NCI-H1417 (cell line): ENCODE measurements at places on chromosomes 1 and 21.

DNA sequence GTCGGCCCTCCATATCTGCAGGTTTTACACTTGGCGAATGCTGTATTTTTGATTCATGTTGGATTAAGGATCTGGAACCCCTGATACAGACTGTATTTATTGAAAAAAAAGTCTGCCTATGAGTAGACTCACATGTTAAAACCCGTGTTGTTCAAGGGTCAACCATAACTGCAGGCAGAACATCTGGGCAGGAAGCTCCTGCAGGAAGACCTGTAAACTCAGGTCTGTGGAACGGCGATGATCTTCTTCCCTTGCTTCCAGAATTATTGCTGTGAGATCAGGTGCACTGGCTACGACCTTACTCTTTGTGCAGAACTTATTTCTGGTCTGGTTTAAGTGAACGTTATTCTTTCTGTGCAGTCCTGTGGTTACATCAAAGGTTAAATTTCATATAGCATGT lies 96.6 kb downstream of the DISC1 start:
- no peak for DNase-seq

GRCh38 chr21:39097335-39097861 lies 85.9 kb downstream of the PSMG1 start:
- no peak for DNase-seq

- no peak for DNase-seq
Observed at GRCh38 chr21:42247716-42248115, 28.8 kb downstream of the ABCG1 start.

DNA sequence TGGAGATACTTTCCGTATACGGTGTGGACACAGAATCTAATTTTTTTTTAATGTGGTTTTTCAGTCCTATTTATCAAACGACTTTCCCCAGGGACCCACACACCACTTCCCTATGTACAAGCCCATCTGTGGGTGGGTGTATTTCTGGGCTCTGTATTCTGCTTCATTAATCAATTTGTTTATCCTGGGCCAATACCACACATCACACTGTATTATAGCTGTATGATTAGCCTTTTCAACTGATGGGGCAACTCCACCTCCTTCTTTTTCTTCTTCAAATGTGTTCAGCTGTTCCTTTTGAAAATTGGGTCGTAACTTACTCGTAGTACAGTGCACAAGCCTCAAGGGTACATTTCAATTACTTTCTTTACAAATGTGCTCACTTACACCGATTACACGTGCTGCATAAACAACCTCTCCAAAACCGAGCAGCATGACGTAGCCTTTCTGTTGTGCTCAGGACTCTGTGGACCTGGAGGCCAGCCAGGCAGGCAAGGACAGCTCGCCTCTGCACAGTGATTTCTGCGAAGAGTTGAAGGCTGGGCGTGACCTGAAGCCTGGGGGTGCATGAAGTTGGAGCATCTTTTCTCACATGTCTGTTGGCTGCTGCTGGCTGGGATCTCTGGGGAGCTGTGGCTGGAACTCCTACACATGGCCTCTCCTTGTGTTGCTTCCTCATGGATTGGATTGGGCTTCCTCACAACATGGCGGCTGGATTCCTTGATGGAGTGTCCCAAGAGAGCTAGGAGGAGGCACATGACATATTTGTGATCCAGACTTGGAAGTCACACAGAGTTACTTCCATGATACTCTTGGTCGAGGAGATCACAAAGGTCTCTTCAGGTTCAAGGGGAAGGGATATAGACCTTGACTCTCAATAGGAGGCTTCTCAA lies 126.5 kb downstream of the CRYAA start:
- peak; percentile 53 for DNase-seq

DNA sequence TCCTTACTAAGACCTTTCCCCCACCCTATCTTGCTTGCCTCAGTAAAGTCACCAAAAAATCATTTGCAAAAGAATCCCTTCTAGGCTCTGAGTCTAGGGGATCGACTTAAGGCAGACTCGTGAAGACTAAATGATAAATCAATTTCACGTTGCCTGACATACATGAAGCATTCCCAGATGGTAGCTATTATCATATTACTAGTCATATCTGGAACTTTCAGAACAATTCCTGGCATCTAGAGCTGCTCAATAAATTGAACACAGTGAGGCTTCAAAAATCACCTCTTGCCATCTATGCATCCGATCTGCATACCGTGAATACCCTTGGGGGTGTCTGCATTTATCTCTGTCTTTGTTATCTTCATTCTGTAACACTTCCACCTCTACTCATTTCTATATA lies 49.6 kb upstream of the DAB1 start:
- DNase-seq = no peak
